IMR-90 (cell line): ENCODE measurements at places on chromosomes 2 and 18. TPM values are rescaled to one million over a fixed set of nuclear protein-coding genes. Genes with fewer than 3 reads are reported as not detected.

- DNase-seq: no peak
Observed at GRCh38 chr2:55965276-55965675, 41.7 kb upstream of the EFEMP1 start.

- DNase-seq: peak; percentile 55
Observed at GRCh38 chr2:162221064-162221463, 22.2 kb downstream of the FAP start.

GRCh38 chr18:76169733-76170132, 325.3 kb downstream of the ZNF516 start:
- no peak for DNase-seq

HDAC4 gene
- polyA plus RNA-seq: 4.1 and 7.4 TPM in 2 replicates

DNA sequence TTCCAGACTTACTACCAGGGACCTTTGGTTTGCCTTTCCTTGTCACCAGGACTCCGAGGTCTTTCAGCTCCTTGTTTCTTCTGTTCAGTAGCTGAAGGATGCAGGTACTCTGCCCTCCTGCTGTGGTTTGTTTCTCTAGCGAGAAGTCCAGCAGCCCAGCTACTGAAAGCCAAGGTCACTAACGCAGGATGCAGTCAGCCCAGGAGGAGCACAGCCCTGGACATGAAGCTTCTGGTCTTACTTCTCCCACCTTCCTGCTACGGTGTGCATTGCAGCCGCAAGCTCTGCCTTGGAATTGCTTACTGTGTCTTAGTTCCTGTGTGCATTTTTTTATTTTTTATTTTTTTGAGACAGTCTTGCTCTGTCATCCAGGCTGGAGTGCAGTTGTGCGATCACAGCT, 62.4 kb downstream of the DGKD start:
- no peak for DNase-seq

ATOH8 gene
- polyA plus RNA-seq: 9.0 and 11.2 TPM in 2 replicates

- peak; percentile 24 for DNase-seq
Observed at GRCh38 chr2:105671156-105671555, 73.6 kb upstream of the NCK2 start.

UGT1A4 gene
- not detected in 2 replicates for polyA plus RNA-seq

DNA sequence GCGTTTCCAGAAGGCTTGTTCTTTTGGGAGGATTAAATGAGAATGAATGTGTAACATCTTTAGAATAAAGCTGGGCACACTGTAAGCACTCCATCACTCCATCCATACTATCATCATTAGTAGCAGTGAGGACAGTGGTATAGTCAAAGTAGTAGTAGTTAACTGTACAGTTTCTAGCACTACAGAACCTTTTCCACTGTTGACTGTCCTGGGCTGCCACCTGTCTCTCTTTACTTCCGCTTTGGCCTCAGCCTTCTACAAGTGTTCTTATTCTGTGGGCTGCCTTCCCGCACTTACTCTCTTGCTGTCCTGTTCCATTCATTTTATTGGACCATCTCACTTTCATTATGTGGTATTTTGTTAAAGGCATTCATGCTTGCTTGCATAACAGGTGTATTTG, 3.3 kb downstream of the SLC9A2 start:
- no peak for DNase-seq

- peak; percentile 86 for DNase-seq
Observed at GRCh38 chr18:49177812-49178211, 227.0 kb upstream of the SMAD7 start.

DNA sequence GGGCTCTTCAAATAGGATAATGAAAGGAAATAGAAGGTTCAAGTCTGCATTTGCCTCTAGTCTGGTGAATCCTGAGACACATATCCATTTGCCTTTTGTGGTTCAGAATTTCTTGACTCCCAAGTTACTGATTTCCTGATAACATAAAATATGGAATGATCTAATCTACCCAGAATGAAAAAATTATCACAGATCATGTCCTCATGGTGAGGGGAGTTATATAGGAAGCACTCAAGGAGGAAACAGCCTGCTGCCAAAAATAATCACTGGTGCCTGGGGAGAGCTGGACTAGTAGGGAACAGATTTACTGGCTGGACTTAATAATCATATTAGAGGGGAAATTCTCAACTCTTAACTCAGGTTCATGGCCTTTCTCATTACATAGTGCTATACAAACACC, 95.5 kb upstream of the STK17B start:
- DNase-seq: no peak

DNA sequence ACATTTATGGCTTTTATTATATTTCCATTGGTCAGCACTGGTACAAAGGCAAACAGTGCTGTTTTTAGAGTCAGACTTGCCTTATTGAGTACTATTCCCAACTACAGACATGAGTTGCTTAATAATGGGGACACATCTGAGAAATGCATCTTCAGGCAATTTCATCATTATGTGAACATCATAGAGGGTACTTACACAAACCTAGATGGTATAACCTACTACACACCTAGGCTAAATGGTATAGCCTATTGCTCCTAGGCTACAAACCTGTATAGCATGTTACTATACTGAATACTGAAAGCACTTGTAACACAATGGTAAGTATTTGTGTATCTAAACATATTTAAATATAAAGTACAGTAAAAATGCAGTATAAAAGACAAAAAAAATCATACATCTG, 36.4 kb downstream of the OLA1 start:
- no peak for DNase-seq

PCARE gene
- not detected in 2 replicates for polyA plus RNA-seq

- DNase-seq: no peak
Observed at GRCh38 chr2:162710287-162710890, 128.2 kb downstream of the KCNH7 start.

DNA sequence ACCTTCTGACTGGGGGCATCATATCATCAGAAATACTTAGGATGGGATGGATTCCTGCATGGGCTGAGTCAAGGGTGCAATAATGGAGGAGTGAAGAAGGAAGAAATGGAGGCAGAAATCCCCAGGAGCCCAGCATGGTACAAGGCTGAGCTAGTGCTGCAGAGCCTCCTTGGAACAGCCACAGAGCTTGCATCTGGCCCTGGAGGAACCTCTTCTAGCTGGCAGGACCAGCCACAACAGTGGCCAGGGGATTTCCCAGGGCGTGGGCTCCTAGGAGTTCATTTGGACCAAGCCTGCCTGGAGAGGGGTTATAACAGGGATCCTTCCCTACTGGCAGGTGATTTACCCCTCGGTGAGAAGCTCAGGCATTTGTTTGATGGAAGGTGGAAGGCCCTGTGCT, 4.7 kb upstream of the IL37 start:
- no peak for DNase-seq

DNA sequence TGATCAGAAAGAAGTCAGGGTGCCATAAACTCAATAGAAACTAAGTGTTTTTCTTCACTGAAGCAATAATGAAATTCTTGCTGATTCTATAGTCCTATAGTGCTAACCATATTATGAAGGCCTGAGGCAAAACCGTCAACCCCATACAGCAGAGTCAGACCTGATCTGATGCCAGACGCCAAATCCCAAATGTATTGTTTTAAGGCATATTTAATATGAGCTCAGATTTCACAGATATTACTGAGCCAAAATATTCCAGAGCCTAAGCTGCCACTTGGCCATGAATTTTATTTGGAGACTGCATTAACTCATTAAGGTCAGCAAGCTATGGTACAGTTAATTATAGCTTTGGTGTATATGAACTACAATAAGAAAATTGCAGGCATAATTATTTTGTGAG, 53.4 kb downstream of the SCN1A start:
- no peak for DNase-seq

DNA sequence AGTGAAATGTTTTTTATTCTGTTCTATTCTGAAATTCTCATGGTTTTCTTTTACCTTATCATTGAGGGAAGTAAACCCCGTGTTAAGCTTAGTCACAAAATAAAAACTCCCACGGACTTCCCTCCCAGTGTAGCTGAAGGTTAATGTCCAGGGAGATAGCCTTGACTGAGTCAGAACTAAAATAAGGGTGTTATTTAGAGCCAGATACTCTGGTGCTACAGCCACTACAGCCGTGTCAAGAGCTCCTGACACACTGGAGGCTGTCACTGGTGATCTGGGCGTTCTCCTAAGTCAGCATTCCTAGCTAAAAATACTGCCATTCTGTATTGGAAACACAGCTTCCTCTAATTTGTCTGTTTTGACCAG, 82.0 kb upstream of the RANBP2 start:
- peak; percentile 96 for DNase-seq

- DNase-seq: no peak
Observed at GRCh38 chr2:134626781-134627180, 92.0 kb downstream of the TMEM163 start.

DNA sequence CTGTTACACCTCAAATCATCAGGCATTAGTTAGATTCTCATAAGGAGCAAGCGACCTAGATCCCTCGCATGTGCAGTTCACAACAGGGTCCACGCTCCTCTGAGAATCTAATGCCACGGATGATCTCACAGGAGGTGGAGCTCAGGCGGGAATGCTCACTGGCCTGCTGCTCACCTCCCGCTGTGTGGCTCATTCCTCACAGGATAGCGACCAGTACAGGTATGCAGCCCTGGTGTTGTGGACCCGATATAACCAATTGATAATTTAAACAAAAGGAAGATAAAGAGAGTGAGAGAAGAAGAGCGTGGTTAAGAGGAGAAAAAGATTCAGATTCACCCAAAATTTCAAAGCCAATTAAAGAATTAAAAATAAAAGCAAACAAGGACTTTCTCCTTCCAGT, 20.8 kb downstream of the TLK1 start:
- DNase-seq: no peak

DNA sequence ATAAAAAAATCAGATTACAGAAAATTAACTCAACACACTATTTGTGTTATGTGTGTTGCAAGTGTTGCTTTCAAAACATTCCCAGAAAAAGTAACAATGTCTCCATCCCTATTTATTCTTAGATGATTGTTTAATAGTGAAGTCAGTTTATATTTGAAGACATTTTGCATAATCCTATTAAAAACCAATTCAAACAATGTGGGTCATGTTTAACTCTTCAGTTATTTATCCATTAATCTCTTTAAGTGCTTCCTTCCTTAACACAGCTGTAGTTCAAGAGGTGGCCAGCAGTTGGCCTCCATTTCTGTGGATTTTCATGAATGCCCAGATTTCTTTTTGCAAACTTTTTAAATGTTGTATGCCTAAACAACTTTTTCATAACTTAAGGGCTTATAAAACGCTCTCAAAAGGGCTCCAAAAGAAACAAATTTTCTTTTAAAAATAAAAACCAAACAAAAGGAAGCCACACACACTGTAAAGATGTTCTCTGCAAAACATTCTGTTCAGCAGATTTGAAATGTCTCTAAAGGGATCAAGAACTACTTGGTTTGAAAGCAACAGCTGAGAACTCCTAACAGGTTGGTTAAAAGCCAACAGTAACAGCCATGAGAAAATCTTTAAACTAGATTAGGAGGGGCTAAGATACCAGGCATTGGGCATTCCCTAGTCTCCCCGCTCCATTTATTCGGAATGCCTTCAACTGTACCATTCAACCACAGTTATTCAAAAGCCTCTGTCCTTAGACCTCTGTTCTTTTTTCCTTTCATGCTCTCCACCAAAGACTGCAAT, 71.5 kb downstream of the THADA start:
- peak; percentile 28 for DNase-seq

- DNase-seq: no peak
Observed at GRCh38 chr2:24544456-24545115, 53.5 kb downstream of the NCOA1 start.

DNA sequence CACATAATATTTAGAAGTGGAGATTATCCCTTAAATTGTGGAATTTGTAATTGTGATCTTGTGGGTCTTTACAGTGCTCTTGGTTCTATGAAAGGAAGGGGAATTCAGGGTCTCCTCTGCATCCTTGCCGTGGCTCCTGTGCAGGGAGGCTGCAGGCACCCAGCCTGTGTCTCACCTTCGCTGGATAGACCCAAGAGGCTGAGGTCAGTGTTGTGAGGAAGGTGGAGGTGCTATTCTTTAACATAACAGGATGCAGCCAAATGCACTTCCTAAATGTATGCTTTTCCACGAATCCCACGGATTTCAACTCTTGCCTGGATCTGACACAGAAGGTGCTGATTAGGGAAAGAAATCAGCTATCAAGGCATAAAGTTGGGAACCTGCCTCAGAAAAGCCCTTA, 69.5 kb downstream of the TMEM18 start:
- no peak for DNase-seq

EGR4 gene
- not detected in 2 replicates for polyA plus RNA-seq

GRCh38 chr2:128780434-128781080, 461.9 kb upstream of the HS6ST1 start:
- DNase-seq: no peak

DNA sequence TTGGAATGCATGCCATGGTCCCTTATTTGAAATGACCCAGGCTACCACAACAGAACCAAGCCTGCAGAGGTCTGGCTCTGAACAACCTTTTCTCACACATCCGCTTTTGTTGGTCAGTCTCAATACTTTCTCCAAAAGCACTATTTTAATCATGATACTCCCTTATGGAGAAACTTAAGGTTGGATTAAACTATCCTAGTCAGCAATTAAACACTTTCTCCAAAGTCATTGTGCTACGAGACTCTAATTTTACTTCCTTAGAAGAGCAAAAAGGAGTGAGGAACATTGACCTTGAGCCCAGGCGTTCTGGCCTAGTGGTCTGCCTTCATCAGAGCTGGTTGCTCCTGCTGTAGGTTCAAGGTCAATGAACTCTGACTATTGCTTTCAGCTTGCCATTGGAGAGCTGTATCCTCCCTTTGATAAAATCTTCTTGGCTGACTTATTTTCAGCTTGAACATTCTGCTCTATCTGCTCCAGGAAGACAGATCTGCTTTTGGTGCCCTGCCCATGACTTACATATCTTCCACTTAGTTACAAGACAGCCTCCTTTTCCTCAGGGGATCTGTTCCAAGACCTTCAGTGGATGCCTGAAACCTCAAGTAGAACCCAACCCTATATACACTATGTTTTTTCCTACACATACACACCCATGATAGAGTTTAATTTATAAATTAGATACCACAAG, 91.2 kb downstream of the NCKAP5 start:
- DNase-seq: no peak

C2orf15 gene
- polyA plus RNA-seq: not detected in 2 replicates

COL6A3 gene
- polyA plus RNA-seq: 798 and 964 TPM in 2 replicates

DCAF17 gene
- 5.0 and 6.7 TPM in 2 replicates for polyA plus RNA-seq

BZW1 gene
- 187 and 204 TPM in 2 replicates for polyA plus RNA-seq

DNA sequence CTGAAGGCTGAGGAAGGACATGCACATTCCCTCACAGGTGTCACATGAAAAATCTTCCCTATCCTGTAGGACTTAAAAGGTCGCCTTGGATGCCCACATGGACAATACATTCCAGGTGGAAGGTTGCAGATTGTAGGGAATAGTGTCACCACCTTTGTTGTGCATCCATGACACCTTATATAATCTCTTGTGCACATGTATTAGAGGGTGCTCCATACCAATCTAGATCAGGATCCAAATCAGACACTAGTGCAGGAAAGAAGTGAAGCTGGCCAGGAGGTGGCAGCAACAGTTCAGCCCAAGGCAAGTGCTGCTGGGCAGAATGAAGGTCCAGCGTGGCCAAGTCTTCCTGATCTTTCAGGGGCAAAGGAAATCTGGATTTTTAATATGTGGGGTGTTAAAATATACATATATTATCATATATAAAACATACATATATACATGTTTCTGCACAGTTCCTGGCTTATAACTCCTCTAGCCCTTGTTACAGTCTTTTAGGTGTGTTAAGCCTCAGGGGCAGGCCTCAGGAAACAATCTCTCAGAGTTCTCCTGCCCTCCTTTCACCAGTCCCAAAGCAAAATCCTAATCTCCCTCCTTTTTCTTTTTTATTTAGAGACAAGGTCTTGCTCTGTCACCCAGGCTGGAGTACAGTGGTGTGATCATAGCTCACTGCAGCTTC, 16.6 kb downstream of the NIF3L1 start:
- peak; percentile 74 for DNase-seq

TLX2 gene
- polyA plus RNA-seq: not detected in 2 replicates
